Activated CD4-positive, alpha-beta T cell treated with anti-CD3 and anti-CD28 coated beads, Interleukin-2, amount 50 U/mL, for 48 hours (primary cell): ENCODE measurements at places on chromosomes 6 and 20.

DNA sequence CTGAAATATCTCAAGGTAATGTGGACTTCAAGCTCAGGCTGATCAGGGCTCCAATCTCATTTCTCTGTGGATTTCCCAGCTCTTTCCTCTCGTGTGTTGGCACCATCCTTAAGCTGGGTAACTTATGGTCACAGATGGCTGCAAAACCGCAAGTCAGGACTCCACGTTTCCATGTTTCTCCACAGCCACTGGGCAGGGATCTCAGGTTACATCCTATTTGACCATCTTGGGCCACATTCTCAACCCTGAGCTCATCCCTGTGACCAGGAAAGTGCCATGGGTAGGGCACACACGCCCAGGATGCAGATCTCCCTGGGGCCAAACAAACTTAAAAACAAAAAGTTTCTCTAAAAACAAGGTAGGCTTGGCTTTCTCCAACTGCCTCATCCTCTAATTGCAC is 15.4 kb downstream of the RPS6KA2 start:
- DNase-seq = no peak

DNA sequence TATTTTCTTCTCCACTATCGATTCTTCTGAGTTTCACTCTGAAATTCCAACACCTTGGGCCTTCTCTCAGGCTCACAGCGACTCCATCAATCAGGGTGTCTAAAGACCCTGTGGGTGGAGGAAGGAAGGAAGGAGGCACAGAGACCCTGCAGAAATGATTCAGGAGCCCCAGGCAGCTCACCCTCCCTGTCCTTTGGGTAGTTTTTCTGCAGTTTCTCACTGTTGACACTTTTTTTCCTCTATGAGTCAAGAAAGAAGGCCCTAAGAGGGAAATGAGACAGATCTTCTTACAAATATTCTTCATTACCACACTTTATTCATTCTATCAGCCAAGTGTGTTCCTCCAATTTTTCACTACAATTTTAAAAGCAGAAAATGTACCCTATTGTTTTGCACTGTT is 34.2 kb upstream of the TBXT start:
- no peak for DNase-seq

DNA sequence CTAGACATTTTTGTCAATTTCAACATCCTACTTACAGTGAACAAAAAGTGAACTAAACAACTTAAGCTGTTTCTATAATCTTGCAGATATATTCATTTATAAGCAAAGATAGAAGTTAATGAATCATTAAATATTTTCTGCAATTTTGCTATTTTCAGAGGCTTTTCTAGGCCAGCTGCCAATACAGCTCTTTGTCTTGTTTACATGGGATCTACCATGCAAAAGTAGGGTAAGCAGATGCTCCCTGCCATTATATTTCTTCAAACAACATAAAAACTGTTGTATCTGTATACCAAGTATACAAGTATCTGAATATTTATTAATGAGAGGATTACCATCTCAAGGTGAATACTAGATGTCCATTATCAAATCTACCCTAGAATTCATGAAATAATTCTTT is 15.4 kb downstream of the PNISR start:
- DNase-seq = no peak

- DNase-seq = no peak
These were observed 105.0 kb downstream of the HUS1B start for GRCh38 chr6:551829-552350.

DNA sequence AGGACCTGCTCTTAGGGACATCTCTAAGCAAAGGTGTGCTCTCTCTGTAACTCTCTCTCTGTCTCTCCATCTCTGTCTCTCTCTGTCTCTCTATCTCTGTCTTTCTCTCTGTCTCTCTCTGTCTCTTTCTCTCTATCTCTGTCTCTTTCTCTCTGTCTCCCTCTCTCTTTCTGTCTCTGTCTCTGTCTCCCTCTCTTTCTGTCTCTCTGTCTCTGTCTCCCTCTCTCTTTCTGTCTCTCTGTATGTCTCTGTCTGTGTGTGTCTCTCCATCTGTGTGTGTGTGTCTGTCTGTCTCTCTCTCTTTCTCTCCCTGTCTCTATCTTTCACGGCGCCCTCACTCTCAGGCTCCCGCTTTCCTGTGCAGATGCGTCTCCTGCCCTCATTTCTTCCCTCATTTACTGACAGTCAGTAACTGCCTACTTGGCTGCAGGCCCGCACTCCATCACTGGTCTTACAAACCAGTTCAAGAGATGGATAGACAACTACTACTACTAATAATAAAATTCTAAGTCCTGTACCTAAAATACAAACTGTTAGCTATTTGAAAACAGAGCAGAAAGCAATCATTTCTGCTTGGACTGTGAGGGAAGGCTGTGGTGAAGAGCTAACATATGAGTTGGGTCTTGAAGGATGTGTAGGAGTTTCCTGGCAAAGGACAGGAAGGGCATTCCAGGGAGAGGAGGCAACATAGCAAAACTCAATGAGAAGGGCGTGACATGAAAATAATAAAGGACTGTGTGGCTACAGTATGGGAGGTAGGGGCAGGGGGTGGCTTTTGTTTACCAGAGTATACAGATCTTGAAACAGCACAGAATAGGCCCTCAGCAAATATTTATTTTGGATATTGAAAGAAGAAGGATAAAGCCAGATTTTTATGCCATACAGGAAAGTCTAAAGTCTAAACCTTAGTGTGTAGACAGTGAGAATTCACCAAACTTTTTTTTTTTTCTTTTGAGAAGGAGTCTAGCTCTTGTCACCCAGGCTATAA is 67.8 kb upstream of the TAB2 start:
- DNase-seq = no peak

- no peak for DNase-seq
These were observed 75.4 kb upstream of the PTPN1 start for GRCh38 chr20:50434653-50435396.

GRCh38 chr20:3436864-3437574 is 29.6 kb upstream of the DNAAF9 start:
- no peak for DNase-seq

GRCh38 chr20:62363920-62364851 is 2.9 kb downstream of the LAMA5 start:
- no peak for DNase-seq

DNA sequence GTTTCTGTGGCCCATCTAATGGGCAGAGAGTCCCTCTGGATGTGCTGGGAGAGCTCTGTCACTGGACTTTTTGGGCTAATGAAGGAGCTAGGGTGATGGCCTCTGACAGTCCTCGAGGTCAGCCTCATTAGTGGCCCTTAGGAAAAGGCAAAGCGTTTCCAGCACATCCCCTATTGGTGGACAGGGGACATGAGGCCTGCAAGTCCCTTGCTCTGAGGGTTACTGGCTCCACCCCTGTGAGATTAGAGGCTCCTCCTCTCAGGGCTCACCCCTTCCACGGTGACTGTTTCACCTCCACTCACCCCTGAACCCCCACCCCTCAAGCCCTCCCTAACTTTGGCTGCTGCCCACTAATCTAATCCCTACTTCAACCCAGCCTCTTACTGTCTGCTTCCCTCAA is 12.8 kb upstream of the FANCE start:
- no peak for DNase-seq

DNA sequence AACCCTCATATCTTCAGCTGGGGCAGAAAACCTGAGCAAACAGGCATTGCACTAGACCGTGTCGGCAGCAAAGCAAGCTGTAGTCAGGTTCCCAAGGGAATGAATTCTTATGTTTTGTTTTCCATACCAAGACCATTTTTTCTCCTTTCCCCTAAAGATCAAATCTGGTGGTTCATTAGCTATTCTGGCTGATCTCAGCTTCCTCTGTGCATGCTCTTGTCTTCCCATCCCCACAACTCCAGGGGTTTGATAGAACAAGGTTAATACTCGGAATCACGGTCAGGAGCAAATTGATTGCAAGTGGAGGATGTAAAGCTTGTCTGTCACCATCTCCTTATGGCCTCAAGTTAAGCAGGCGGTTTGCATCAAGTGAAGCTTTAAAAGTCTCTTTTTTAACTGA is 778.8 kb downstream of the KIF16B start:
- no peak for DNase-seq

- no peak for DNase-seq
These were observed 16.0 kb downstream of the FOXP4 start for GRCh38 chr6:41561931-41562911.

DNA sequence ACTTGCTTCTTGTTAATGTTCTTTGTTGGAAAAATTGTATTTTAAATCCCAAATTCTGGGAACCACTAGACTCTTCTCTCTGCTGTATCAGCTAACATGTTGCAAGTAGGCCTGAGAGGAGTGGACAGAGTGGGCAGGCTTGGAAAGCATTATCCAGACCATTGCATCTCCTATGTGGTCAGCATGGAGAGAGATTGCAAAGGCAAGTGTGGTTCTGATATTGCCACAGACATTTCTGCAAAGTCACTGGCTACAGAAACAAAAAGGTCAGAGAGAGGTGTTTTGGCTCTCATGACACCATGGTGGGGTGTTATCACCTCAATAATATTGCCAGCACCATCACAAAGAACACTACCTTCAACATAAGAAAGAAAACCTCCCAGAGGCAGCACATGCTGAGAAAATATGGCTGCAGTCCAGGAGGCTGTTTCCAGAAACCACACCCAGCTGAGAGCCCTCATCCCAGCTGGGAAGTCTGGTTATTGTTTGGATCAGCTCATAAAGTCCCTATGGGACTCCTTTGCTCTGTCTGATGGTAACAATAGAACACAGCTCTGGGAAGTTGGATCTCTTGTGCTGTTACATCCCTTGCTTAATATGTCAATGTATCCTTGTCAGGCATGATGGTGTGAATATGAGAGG is 78.2 kb upstream of the TBX18 start:
- DNase-seq = no peak

GRCh38 chr20:10584371-10584770 is 89.4 kb downstream of the JAG1 start:
- no peak for DNase-seq

GRCh38 chr6:170025341-170025911 is 265.5 kb downstream of the DLL1 start:
- DNase-seq = no peak

DNA sequence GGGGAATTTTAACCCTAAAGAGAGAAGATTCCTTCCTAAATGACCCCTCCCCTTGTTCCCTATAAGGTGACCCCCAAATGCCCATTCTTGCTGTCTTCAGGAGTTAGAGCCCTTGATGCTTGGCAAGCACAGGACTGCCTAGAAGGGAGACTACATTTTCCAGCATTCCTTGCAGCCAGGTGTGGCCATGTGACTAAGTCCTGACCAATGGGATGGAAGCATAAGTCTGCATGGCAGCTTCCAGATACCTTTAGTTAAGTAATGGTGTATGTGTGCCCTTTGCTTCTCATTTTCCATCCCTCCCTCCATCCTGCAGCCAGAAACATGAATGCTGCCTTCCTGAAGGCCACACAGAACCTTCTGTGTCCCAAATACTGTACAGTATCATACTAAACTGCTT is 5.5 kb downstream of the BFSP1 start:
- no peak for DNase-seq

DNA sequence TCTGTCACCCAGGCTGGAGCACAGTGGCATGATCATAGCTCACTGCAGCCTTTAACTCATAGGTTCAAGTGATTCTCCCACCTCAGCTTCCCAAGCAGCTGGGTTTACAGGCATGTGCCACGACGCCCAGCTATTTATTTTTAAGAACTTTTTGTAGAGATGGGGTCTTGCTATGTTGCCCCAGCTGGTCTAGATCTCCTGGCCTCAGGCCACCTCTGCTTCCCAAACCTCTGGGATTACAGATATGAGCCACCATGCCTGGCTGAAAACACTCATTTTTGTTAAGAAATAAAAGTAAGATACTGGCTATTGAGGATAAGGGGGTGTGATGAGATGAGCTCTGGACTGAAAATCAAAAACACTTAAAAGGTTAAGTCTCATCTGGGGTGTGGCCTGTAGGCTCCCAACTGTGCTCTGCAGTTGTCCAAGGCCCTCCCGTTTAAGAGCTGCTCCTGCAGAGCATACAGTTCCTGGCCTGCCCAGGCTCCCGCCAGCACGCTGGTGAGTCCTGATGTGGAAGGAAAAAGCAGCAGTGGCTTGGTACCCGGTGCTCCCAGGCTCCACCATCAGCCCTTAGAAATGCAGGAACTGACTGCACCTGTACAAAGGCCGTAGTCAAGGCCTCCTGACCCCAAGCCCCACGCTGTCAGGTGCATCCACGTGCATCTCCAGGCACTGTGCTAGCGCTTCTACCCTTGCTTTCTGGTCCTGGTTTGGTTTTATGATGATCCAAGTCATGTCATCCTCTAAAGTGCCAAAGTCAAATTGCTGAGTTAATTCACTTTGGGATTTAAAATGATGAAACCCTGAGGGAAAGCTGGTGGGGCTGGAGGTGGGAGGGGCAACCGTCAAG is 111.5 kb downstream of the TMEM242 start:
- DNase-seq = no peak

- DNase-seq = no peak
These were observed 195.7 kb downstream of the FARS2 start for GRCh38 chr6:5457041-5457440.

- peak; percentile 19 for DNase-seq
These were observed at the start of gene PXDC1 for GRCh38 chr6:3751077-3751729. Gene PXDC1, minus strand, starts transcription at chr6:3751713. Its CDS starts 182 bp downstream, at chr6:3751531.

DNA sequence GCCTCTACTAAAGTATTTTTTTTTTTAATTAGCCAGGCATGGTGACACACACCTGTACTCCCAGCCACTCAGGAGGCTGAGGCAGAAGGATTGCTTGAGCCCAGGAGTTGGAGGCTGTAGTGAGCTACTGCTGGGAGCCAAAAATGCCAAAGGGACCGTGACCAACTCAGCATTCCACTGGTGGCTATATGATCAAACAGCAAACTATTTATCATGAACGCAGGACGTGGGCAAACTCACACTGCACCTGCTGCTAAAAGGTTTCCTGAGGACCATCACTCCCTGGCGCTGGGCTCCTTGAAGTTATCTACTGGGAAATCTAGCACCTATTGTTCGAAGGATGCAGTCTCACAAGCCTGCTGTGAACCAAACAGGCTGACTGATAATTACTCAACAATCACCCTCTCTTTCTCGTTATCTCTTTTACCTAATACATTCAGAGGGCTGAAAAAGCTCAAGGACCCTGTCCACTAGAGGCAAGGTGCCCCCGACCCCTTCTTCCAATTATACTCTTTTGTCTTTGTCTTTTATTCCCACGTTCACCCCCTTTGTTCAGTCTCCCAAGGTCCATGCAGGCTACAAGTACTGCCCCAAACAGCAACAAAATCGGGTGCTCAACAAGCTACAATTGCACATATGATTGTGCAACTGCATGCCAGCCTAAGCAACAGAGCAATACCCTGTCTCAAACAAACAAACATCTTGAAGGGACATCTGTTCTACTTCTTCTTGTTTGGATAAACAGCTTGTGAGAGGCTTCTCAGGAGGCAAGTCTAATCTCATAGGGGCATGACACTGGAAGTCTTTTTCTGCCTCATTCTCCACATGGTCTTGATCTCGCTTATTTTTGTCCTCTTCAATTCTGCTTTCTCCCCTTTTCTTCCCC is 47.7 kb upstream of the PLN start:
- DNase-seq = no peak

- DNase-seq = peak; percentile 14
These were observed 544 bp upstream of the HLA-C start for GRCh38 chr6:31272436-31272835.

GRCh38 chr6:33692760-33693158 is 18.7 kb downstream of the UQCC2 start:
- DNase-seq = peak; percentile 79

GRCh38 chr6:26299286-26300042 is 65.5 kb upstream of the BTN3A2 start:
- DNase-seq = no peak

GRCh38 chr6:107132330-107132954 is 17.1 kb upstream of the BEND3 start:
- peak; percentile 13 for DNase-seq
